ENCODE measurements at places on chromosomes 6 and 20.

DNA sequence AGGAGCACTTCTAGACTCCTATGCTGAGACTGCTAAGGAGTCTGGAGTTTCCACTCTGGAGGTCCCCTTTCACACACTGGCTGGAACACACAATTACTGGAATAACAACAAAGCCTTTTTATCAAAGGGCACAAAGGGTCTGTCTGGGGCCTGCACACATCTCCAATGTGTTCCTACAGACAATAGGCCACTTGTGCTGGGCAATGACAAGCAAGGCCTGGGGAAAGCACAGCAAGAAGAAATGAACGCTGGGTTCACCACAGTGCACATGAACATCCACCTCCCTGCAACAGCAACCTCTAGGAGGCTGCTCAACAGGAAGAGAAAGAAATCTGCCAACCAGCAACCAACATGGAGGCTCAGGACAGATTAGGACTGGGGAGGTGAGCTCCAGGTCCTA, 43.9 kb downstream of the TRPC4AP start:
- no peak for DNase-seq

GRCh38 chr20:23133560-23133998, 47.5 kb upstream of the CD93 start:
- no peak for DNase-seq

DNA sequence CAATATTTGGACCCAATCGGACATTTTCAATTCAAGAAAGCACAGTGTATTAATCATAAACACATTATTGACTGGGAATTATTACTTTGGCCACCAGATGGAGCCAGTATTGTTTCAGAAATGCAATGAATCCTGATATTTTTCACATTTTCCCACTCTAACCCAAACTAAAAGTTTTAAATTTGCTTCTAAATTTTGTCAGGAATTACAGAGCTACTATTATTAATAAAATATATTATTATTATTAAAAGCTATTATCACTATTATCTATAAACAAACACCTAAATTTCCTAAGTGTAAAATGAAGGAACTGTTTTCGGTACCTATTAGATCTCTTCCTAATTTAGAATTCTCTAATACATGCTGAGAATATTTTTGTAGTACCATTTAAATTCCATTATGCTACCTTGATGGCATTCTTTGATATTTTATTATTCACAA, 245.3 kb downstream of the OGFRL1 start:
- no peak for DNase-seq

DNA sequence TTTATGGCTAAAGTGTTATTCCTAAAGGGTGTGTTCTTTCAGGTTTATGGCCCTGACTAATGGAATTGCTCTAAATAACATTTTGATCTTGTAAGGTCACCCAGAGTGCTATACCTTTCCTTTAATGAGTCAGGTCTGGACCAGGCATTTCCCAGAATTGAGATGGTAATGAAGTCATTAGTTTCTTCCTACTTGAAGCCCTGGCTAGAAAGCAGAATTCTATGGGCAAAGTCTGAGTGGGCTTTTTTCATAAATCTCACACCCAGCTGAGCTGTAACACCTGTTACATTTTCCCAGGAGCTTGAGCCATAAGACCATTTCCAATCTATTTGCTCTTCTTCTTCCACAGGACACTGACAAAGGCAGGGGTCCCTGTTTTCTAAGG, 122.0 kb upstream of the ID4 start:
- no peak for DNase-seq

GRCh38 chr6:158572653-158573541, 13.0 kb downstream of the TMEM181 start:
- no peak for DNase-seq

- DNase-seq, result no peak
These were observed 6.5 kb upstream of the BCAS4 start for GRCh38 chr20:50788045-50788991.

DNA sequence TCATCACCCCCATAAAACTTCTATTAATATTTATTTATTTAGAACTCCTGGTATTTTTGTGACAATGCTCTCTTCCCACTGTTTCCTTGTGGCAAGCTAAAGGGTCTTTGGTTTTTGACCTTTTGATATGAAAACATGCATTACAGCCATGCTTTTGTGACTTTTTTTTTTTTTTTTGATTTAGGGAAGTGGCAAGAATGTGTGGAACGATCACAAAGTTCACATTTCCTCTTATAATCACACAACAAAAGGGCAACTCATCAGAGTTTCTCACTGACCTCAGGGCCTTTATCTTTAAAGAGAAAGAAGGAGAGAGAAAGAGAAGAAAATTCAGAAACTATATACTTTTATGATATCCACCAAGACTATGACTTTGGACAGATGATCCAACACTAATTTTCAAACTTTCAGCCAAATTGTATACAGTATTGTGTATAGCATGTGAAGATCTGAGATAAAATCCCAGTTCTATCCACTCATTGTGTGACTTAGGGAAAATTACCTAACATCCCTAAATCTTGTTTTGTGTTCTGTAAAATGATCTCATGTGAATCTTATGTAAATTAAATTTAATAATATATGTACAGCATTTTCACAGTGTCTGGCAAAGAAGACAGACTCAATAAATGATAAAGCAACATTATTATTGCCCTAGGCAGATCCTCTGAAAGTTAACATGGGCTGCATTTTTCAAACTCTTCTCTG, 106.8 kb upstream of the MARCKS start:
- DNase-seq, result no peak

DNA sequence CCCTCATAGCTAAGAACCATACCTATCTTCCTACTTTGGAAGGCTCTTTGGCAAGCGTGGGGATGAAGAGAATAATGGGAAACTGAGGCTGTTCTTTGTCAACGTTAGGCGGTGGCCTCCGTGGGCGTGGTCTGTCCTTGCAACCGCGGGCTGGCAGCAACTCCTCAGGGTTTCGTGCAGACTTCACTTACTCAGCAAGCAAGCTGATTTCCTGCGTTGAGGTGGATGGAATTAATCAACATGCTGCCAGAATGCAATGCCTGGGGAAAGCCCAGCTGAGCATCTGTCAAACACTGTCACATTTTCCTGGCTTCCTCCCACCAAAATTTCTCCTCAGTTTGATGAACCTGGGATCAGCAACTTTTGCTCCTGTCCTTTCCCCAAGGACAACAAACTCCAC, 9.2 kb upstream of the IL17F start:
- DNase-seq, result no peak

DNA sequence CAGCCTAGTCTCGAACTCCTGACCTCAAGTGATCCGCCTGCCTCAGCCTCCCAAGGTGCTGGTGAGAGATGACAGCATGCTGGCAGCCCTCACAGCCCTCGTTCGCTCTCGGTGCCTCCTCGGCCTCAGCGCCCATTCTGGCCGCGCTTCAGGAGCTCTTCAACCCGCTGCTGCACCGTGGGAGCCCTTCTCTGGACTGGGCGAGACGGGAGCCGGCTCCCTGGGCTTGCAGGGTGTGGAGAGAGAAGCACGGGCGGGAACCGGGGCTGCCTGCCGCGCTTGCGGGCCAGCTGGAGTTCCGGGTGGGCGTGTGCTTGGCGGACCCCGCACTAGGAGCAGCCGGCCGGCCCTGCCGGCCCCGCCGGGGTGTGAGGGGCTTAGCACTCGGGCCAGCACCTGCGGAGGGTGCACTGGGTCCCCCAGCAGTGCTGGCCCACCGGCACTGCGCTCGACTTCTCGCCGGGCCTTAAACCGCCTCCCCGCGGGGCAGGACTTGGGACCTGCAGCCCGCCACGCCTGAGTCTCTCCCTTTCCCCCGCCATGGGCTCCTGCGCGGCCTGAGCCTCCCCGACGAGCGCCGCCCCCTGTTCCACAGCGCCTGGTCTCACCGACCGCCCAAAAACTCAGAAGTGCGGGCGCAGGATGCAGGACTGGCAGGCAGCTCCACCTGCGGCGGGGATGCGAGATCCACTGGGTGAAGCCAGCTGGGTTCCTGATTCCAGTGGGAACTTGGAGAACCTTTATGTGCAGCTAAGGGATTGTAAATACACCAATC, 31.5 kb upstream of the RANBP9 start:
- DNase-seq, result no peak

DNA sequence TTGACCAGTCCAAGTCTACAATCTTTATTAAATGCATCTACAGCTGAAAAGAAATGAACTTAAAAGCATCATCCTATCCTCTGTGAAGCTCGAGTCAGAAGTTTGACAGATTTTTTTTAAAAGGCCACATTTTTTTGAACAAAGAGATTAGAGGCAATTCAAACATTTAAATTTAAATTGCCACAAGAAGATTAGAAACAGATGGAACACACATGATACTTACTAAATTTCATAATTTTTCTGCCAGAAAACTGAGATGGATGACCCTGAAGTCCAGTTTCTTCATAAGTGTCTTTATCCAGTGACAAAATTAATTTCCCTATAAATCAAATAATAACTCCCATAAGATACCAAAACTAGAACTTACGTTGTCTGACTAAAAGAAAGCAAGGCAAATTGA, 4.3 kb downstream of the RPP40 start:
- no peak for DNase-seq

DNA sequence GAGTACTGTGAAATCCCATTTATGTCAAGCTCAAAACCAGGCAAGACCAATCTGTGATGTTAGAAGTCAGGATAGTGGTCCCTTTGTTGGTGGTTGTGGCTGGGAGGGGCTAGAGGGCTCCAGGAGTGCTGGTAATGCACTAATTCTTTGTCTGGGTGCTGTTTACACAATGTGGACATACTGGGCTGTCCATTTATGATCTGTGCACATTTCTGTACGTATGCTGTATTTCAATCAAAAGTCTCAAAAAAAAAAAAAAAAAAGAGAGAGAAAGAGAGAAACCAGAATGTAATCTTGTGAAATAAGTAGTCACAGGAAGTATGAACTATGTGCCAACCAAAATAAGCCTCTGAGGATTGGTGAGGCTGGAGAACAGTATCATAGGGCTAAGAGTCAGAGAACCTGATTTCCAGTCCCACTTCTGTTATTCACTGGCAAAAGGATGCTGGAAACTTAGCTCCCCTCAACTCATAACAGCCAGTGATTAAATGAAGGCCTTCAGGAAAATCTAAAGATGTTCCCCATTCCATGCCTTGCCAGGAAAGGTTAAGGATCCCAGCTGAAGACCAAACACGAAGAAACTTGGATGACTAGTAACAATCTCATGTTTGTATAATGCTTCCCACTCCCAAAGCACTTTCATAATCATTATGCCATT, 19.6 kb upstream of the TRAM2 start:
- DNase-seq, result no peak

GRCh38 chr20:460180-460579, 2.2 kb downstream of the TBC1D20 start:
- no peak for DNase-seq

DNA sequence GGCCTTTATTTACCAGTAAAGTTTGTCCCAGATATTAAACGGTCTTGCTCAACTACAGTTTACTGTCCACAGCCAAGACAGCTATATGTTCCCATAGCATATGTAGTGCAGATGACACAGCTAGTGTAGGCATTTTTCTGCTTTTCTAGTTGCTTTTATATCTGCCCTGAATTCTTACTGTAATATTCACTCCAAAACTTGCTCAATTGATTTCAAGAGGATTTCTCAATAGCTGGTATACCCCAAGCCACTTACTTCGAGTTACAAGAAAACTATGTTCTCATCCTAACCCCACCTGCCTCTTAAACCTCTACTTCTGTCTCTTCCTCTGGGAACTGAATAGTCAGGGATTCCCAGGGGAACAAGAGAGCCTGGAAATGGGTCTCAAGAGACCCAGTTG, 18.9 kb upstream of the ROS1 start:
- no peak for DNase-seq

DNA sequence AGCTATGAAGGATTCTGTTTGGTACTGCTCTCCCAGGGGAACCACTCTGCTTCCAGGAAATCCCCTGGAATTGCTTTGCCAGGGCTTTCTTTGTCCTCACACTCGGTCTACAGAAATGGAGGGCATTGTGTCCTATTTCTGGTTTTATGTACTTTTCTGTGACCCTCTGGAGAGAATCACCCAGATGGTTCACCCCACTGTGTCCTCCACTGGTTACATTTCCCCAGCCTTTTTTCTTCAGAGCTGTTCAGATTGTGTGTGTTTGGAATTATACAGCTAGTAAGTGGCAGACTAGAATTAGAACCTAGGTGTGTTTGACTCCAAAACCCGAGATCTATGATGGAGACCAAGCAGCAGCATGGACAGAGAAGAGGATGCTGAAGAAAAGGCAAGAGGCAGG, 80.8 kb downstream of the CD164 start:
- no peak for DNase-seq

DNA sequence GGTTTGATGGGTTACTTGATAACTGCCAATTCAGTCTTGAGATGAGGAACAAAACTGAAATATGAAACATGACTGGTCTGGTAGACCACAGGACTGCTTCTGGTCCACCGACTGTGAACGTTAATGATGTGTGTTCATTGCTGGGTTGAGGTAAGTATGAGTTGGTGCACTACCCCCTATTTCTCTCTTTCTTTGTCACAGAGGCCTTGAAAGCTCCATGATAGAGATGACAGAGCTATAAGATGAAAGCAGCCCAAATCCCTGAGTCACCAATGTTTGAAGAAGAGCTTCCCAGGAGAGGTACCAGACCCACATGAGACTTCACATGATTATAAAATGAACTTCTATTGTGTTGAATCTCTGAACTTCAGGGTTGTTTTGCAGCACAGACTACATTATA, 555.5 kb downstream of the PTPRT start:
- DNase-seq, result no peak

GRCh38 chr6:32086661-32087573, 22.2 kb downstream of the TNXB start:
- no peak for DNase-seq

GRCh38 chr20:46060301-46060881, 29.4 kb downstream of the NCOA5 start:
- no peak for DNase-seq

DNA sequence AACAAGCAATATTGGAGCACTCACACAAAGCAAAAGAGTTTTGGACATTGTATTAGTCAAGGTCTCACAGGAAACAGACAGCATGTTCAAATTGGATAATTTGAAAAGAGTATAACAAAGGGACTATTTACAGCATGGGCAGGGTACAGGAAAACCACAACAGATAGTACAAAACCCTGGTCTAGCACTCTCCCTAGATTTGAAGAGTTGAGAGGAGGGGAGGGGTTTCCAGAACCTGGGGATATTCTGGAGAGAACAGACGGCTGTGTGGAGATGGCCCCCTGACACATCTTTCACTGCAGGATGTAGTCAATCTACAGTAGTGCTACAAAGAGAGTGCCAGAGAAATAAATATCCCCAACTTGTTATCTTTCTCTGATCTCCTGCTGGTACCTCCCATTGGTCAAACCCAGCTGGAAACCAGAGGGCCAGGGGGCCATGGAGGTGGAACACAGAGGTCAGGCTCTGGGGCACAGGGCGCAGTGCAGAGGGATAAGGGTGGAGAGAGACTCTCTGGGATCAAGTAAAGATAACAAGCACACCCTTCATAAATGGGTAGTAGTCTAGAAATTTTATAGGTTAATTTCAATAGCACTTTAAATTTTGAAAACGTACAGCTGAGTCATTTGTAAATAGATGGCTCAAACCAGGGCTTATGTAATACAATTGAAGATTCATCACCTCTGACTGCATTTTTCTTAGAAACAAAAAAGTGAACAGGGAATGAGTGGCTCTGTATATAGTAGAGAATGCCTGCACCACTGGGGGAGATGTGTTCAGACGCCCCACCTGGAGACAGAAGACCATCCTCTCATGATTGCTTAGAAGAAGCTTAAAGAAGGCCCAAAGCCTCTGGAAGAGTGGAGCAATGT, 25.7 kb downstream of the RCAN2 start:
- no peak for DNase-seq

- DNase-seq, result no peak
These were observed 771.4 kb upstream of the MMS22L start for GRCh38 chr6:98054453-98054852.
